ENCODE measurements at places on chromosomes 2 and 18.

- DNase-seq, result no peak
Observed at GRCh38 chr2:214217599-214217998, 193.3 kb upstream of the VWC2L start.

DNA sequence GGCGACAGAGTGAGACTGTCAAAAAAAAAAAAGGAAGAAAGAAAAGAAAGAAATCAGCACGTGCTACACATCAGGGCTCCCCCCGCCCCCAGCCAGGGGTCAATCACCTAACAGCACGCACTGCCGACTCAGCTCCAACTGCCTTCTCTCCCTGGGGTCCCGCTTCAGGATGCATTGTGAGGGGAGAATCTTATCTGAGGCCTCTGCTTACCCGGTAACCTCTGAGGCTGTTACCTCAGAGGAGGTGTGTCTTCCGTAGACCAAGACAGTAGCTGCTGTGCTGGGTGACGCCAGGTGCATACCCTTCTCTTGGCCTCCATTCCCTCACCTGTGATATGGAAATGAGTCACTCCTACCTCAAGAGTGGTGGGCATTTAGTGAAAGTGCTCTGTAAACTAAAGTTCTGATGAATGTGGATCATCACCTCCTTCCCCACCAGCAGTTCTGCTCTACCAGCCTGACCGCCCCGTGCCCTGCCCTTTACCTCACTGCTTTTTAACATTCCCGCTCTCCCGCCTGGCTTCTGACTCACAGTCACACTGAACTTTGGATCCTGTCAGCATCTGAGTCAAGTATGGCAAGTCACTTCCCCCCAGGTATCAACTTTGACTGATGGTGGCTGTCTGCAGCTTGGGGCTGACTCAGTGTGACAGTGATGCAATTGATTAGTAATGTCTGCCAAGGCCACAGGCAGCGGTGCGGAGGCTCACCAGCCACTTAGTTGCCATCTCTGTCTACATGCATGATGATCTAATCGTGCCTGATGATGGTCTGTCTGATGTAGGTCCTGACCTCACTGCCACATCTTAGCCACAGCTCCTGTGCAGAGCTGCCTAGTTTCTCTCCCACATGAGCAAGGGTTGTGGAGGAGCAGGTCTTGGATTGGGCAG, 20.1 kb downstream of the ARID5A start:
- DNase-seq, result no peak

GRCh38 chr2:43879261-43879660, 40.5 kb downstream of the ABCG8 start:
- DNase-seq, result no peak

DNA sequence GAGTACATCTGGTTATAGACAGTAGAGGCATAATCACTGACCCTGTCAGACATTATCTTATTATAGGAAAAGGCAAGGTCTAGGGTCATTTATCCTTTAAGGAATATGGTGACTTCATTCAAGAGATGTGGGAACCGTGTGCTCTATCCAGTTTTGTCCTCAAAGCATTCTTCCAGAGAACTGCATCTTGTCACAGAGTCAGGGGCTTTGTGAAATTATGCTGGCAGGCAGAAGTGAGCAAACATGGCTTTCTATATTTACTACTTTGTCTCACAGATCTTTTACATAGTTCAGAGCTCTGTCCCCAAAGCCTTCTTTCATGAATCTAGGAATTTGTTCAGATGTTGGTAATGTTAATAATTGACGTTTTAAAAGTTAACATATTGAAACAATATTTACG, 177.4 kb downstream of the ASXL3 start:
- no peak for DNase-seq

DNA sequence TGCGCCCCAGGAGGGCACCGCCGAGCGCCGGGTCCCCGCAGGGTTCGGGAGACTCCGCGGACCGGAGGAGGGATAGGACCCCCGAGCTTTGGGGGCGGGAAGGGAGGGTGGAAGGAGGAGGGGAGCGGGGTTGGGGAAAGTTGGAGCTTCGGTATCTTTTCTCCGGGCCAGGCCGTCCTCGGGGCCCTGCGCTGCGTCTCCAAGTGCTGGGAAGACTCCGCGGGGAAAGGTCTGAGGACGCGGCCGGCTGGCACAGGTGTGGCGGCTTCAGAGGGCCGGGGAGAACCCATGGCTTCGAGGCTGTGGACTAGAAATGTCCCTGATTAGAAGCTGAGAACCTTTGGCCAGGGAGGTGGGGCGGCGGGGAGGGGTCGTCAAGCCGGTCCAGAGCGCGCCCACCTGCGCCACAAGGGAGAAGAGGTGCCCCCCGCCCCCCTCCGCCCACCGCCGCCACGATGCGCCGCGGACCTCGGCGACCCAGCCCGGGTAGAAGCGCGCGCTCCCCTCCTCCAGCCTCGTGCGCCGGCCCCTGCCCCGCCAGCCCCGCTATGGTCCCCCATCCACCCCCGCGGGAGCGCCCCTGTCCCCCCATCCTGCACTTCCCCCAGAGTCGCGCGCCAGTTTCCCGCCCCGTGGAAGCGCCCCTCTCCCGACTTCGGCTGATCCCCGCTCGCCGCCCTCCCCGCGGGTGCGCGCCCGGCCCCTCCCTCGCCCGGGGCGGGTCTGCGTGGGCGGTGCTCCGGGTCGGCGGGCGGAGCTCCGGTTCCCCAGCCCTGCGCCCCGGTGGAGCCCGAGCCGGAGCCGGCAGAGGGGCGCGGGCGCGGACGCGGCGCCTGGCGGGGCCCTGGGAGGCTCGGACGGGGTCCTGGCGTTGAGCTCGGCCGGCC, at the start of gene SNTG2:
SNTG2 (plus strand) TSS at position 770 of the 887 bp plus-strand sequence. CDS start 148 bp downstream, outside the sequence.
- DNase-seq, result peak; percentile 86

Data from endodermal cell (in vitro differentiated cells).